ENCODE measurements at places on chromosomes 4 and X.

GRCh38 chr4:7007944-7008343 lies 35.2 kb upstream of the TADA2B start:
- DNase-seq: no peak

GRCh38 chrX:132612821-132613564 lies 124.2 kb upstream of the MBNL3 start:
- DNase-seq: peak; percentile 24

DNA sequence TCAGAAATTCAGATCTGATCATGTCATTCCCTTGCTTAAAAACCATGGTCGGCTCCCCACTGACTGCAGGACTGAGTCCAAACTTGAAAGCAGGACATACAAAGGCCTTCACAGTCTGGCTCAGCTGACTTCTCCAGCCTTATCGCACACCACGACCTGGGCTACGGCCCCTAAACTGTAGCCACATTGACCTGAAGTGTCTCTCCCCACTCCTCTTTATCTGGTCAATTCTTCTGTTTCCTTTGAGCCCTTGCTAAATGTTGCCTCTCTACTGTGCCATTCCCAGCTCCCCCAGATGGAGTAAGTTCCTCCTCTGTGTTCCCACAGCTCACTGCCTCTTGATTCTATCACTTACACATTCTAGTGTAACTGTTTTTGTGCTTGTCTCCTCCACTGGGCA lies 60.5 kb upstream of the CITED1 start:
- DNase-seq: no peak

DNA sequence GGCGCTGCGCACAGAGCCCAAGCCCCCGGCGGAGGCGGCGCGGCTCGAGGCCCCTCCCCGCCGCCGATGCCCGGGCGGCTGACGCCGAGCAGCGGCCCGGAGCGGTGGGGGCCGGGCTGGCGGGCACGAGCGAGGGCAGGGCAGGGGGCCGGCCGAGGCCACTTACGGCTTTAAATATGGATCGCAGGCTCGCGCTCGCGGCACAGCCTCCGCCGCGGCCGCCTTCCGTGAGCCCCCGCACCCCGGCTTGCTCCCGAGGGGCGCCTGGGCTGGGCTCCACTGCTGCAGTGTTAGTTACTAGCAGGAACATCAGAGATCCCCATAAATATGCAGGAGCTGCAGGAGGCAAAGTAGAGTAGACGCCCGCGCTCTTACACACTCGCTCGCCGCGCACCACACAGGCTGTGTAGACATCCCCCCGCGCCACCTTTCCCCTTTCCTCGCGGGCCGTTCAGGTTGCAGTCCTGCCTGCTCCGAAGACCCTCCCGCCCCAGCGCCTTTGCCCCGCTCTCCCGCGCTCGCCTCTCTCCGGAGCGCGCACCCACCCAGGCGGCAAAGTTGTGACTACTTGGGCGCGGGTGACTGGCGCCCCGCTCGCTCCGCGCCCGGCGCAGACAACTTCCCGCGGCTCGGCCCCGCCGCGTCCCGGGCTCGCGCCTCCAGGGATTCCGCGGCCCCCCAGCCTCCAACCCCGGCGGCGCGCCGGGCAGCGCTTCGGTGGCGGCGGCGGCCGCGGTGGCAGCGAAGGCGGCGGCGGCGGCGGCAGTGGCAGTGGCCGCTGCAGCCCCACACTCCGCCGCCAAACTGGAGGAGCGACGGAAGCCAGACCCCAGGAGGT lies 152.0 kb upstream of the SLC4A4 start:
- DNase-seq: no peak

- no peak for DNase-seq
These were observed 56.2 kb downstream of the UGT2B10 start for GRCh38 chr4:68871809-68872642.

DNA sequence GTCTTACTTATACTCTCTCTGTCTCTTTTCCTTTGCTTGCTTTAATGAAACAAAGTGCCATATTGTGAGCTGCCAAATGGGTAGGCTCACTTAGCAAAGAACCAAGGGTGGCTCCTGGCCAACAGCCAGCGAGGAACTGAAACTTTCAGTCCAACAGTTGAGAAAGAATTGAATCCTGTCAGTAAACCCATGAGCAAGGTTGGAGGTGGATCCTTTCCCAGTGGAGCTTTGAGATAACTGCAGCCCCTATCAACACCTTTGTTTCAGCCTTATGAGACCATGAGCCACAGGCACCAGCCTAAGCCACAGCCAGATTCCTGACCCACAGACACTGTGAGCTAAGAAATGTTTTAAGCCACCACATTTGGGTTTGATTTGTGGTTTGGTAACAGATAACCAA lies 362.2 kb downstream of the PDGFC start:
- DNase-seq: no peak
